ENCODE measurements at places on chromosomes 3 and 15.

DNA sequence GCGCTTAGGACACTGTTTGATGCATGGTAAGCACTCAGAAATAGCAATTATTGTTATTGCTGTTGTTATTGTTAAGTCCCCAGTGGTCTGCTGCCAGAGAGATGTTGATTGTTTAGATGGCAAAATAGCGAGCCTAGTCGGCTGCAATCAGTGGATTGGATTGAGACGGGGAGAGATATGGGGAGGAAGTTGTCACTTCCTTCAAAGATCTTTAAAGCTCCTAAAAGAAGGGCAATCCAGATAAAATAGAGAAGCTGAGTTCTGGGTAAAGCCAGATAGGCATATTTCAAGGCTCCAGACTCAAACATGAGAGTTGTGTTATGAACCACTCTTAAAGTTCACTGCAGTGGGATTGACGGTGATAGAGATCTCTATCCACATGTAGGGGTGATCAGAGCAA lies 64.5 kb downstream of the RYR3 start:
- DNase-seq = no peak

DNA sequence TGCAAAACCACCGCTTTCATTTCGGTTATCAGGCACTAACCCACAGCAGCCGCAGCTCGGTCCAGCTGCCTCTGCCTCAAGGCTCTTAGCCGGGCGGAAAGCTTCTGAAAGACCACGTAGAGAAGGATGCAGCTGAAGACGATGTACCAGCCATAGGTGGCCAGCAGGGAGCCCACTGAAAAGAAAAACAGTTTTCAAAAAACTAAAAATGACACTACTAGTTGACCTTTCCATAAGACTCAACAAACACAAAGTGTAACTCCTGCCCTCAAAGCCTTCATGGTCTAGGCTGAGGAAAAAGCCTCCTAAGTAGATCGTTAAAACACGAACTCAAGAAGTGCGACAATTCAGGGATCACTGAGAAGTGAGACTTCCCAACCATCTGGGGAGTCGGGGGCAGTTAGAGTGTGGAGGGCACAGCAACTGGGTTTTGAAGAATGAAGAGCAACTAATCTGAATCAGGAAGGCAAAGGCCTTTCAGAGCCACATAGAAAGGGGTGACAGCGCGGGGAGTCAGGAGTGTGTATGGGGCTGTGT lies 716 bp downstream of the SELENOS start:
- DNase-seq = no peak

GRCh38 chr3:49653621-49654020 lies 20.5 kb upstream of the APEH start:
- no peak for DNase-seq

- no peak for DNase-seq
Measured at GRCh38 chr3:59995563-59995962, 945.7 kb upstream of the CFAP20DC start.

DNA sequence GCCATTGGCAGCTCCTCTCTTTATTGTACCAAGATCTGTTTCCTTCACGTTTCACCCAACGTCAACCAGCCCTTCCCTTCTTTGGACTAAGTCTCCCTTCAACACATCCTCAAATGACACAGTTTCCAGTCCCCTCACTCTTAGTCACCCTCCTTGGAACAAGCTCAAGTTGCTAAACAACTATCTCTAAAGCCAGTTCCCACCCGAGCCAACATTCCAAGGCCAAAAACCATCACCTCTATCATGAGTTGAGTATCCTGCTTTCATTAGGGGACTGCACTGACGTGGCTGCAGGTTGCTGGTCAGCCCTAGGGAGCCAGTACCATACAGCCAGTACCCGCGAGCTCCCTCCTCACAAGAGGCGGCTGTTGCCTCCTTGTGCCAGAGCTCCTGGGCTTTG lies 73.8 kb downstream of the LIPC start:
- no peak for DNase-seq

GRCh38 chr15:66102563-66103292 lies 150.8 kb downstream of the MEGF11 start:
- DNase-seq = no peak

DNA sequence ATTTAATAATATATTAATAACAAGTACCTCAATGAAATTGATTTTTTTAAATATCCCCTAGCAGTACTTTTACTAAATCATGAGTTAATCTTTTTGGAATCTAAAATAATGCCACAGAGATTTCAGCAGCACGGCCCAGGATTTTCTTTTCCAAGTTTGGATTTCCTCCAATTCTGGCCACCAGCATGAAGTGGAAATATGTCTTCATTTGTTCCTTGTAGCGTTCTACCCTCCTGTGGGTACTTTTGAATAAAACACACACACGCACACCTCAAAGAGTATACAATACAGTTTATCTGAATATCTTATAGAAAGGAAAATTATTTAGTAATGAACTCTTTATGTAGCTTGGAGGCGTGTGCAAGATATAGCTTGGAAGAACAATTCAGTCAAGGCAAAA lies 125.1 kb upstream of the STT3B start:
- DNase-seq = no peak

- DNase-seq = no peak
Measured at GRCh38 chr3:106068381-106068780, 199.6 kb upstream of the CBLB start.

DNA sequence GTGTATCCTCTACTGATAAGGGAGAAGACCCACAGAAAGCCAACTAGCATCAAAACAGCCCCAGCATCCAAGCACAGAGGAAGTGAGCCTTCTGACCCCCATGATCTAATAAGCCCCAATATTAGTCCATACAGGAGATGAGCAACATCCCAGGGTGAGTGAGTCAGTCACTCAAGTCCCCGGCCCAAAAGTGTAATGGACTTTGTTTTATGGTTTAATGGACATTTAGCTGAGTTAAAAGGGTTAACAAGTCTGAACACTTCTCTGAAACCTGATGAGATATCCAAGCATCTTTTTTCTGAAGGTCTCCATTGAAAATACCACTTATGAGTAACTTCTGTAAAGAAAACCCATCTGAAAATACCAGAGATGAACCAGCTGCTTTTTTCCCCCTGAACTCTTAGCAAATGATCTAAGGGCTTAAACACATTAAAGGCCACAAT lies 115.6 kb downstream of the GREM1 start:
- DNase-seq = no peak

DNA sequence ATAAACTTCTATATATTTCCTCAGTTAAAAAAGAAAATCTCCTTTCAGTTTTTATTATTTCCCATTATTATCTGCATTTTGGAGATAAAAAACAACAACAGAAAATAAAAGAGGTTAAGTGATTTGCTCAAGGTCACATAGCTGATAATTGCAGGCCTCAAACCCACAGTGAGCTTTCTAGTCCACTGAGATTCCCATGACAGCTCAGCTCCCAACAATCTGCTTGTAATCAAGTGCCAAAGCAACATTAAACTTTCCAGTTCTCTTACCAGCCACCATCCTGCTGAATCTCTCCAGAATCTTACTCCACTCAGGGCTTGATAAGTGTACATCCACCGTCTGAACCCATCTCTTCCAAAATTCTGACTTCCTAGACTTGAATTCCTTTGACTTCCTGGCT lies 318.2 kb upstream of the SEMA6D start:
- no peak for DNase-seq

DNA sequence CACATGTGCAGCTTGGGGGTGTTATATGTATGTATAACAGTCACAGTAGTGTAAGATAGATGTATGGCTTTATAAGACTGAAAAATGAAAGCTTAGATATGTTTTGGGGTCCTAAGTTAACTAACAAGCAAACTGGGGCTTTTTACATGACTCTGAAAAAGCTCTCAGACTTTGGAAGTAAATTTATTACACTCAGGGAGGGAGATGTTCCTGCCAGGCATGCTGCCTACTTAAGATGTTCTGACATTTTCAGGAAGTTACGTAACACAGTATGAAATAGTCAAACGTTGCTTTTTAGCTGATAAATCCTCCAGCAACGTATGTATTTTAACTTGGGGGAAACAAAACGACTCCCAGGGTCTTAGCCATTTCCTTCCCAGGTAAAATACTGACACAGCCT lies 1.7 kb upstream of the IFT57 start:
- no peak for DNase-seq

GRCh38 chr3:107421170-107421792 lies 44.0 kb downstream of the CCDC54 start:
- no peak for DNase-seq

GRCh38 chr15:76252249-76252648 lies 59.0 kb downstream of the ETFA start:
- DNase-seq = no peak

GRCh38 chr3:103960819-103961218 lies 1405.9 kb upstream of the ALCAM start:
- no peak for DNase-seq

DNA sequence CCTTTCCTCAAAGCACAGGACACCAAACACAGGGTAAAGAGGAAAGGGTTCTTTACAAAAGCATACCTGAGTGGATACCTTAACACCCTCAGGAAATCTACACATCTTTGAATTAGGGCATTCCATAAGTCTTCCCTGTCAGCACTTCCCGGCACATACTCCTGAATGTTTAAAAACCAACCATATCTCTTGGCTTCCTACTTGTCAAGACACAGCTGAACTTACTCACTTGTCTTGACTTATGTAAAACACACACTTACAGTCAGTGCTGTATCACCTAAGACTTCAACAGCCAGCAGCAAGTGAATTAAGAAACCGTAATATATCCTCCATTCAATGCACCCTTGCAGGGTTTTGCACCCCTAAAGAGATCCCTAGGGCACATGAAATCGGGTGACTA lies 17.5 kb downstream of the IL1RAP start:
- DNase-seq = no peak

DNA sequence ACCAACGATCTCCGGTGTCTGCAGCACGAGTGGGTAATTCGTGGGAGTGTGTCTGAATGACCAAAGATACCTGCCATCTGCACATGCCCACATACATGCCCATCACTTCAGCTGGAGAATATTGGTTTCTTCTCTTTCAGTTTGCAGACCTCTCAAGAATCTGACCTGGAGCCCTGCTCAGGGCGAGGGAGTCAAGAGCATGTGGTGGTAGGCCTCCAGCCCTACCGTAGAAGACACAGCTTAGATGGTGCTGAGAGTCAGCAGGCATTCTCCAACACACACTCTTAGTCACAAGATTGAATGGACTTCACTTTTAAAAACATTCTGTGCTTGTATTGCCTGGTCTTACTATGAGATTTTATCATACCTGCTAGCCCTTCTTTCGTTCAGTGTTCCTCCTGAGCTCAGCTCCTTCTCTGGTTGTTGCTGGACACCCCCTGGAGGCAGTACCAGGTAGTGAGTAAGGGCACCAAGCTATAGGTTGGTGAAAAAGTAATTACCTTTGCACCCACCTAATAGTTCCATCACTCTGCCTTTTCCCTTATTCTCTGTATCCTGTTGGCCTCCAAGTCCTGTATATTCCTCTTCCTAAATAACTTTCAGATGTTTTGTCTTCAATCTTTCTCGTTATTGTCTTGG lies 252.0 kb downstream of the CACNA2D3 start:
- no peak for DNase-seq

DNA sequence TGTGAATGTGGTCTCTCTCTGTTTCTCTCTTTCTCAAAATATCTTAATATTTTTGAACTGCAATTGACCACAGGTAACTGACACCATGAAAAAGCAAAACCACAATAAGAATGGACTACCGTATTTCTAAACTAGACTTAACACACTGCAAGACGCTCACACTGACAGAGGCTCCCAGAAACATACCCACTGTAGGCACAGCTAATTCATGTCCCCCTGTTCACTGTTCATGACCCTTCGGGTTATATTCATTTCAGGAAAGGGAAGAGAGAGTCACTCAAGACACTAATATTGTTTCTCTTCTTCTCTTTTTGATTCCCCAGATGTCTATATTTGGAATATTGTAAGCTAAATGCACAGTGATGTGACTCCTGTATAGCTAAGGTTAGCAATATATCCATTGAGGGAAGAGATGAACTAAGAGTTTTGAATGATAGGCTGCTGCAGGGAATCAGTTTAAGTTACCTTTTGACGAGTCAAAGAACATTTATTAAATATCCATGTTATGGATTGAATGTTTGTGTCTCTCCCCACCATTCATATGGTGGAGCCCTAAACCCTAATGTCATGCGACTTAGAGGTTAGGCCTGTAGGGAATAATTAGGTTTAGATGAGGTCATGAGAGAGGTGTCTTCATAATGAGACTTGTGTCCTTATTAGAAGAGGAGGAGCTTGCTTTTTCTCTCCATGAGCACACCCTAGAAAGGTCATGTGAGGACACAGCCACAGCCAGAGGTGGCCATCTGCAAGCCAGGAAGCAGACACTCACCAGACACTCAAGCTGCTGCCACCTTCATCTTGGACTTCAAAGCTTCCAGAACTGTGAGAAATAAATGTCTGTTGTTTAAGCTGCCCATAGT lies 216.6 kb upstream of the GRM7 start:
- DNase-seq = no peak

DNA sequence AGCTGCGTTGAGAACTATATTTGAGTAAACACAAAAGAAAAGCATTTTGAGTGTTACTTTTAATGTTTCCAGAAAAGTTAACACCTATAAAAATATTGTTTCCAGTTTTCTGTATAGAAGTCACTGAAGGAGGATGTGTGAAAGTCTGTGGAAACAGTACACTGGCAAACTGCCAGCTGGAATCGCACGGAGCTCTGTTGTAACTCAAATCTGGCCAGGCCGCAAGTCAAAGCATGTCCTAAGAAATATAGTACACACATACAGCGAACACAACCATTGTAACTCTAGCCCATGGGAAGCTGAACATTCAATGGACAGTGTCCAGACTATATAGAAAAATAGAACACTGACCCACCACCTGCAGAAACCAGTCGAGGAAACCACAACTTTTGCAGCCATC lies 657.2 kb downstream of the FHIT start:
- no peak for DNase-seq

DNA sequence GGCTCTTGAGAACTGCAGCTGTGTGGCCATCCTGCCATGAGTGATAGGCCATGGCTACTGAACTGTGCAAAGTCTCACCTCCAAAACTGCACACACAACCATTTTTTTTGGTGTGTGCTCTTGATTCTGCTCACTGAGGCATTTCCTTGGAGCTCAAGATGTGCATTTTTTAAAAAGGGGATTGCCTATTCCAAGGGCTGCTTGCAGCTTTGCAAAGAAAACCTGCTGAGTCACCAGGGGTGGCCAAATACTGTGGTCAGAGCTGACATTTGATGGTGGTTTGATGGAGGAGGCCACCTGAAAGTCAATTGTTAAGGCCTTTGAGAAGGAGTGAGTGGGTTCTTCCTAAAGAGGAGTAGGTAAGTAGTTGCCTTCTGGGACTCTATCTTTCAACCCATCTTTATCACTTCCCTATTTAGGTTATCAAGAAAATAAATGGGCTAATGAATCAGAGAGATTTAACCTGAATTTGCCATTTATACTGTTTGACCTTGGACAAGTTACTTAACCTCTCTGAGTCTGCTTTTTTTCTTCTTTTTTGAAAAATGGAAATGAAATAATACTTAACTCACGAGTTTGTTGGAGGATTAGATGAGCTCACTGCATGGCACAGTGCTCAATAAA lies 87.9 kb downstream of the CHST2 start:
- no peak for DNase-seq

Measured in NCI-H1417 treated with DMSO at 0.1 percent for 48 hours (cell line).